ENCODE measurements at places on chromosomes 13 and 19. TPM values are rescaled to one million over a fixed set of nuclear protein-coding genes. Genes with fewer than 3 reads are reported as not detected.
A peak's percentile ranks its signal among the peaks of the same experiment; 100 is the strongest.

DNA sequence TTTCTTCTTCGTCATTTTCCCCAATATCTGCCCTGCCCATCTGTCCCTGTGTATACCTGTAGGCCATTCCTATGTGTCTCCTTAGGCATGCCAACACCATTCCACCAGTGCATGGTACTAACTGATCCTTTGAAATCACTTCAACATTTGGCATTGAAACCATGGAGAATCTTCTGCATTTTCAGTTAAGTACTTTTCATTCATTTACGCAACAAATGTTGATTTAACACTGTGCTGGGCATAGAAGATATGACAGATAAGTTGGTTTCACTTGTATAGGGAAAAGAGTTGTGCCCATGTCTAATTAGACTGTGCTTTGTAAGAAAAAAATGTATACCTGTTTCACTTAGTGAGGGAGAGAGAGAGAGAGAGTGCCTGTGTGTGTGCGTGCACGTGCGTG lies 77.9 kb upstream of the FLT1 start:
- no peaks in the 10 kb centered on the region for H3K4me1 ChIP-seq
- no peaks in the 10 kb centered on the region for H3K27me3 ChIP-seq
- no peak overlapping the region for H3K4me3 ChIP-seq
- H3K27ac ChIP-seq: no peak overlapping the region

DNA sequence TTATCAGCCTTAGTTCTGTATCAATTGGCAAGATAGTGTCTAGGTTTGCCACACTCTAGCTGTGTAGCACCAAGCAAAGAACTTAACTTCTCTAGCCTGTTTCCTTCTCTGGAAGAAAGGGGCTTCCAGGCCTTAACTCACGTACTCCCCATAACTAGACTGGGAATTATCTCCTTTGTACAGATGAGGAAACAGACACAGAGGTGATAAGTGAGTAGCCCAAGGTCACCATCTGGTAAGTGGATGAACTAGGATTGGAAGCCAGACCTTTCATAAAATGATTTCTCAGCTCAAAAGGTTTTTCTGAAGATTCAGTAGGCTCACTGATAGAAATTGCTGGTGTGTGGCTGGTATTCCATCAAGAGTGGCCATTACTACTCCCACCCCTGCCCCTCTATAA lies 3.1 kb downstream of the ZNF428 start:
- H3K36me3 ChIP-seq: peaks cover 19% of the 10 kb centered on the region
- peaks cover 8% of the 10 kb centered on the region for H3K4me1 ChIP-seq

GRCh38 chr19:52566588-52566987 lies 3.5 kb upstream of the ZNF701 start:
- H3K27ac ChIP-seq: no peak overlapping the region
- H3K4me1 ChIP-seq: no peaks in the 10 kb centered on the region

- peaks cover 68% of the 10 kb centered on the region for H3K36me3 ChIP-seq
- H3K4me3 ChIP-seq: no peak overlapping the region
- no peaks in the 10 kb centered on the region for H3K27me3 ChIP-seq
- DNase-seq: peak; percentile 63
- no peaks in the 10 kb centered on the region for H3K4me1 ChIP-seq
These were observed 17.1 kb downstream of the MIER2 start for GRCh38 chr19:327291-328024.

DNA sequence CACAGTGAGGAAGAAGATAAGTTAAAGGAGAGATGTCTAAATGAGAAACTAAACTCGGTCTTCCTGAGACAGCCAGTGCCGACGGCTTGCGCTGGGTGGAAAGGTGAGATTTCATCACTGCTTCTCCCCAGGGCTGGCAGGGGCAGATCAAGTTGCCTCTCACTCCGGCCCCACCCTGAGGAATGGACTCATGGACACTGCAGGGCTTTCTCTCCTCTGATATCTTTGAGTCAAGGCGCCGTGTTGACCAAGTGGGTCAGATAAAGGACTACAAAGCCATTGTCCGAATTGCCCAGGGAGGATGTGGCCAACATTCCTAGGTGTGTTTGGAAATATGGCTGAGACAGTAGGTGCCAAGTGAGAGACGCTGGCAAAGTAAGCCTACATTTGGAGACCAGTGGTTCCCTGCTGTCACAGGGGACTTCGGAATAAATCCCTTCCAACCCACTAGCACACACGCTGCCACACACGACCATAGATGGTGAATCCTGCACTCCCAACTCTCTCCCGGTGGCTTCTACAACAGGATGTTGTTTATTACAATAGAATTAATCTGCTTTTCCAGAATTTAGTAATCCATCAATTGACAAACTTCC lies 156.5 kb upstream of the TSC22D1 start:
- H3K4me1 ChIP-seq: no peaks in the 10 kb centered on the region
- no peak overlapping the region for H3K4me3 ChIP-seq
- no peaks in the 10 kb centered on the region for H3K36me3 ChIP-seq
- no peak overlapping the region for H3K27ac ChIP-seq
- DNase-seq: no peak

GRCh38 chr19:55024111-55024510 lies 14.0 kb downstream of the GP6 start:
- H3K36me3 ChIP-seq: no peaks in the 10 kb centered on the region
- no peaks in the 10 kb centered on the region for H3K27me3 ChIP-seq
- no peak overlapping the region for H3K4me3 ChIP-seq
- H3K27ac ChIP-seq: no peak overlapping the region

- no peak overlapping the region for H3K27ac ChIP-seq
- no peaks in the 10 kb centered on the region for H3K36me3 ChIP-seq
- H3K4me1 ChIP-seq: no peaks in the 10 kb centered on the region
- H3K4me3 ChIP-seq: no peak overlapping the region
- no peaks in the 10 kb centered on the region for H3K27me3 ChIP-seq
- DNase-seq: no peak
These were observed 53.7 kb upstream of the MAB21L1 start for GRCh38 chr13:35530147-35530546.

- DNase-seq: no peak
- H3K4me1 ChIP-seq: peaks cover 3% of the 10 kb centered on the region
- H3K27ac ChIP-seq: no peak overlapping the region
- no peaks in the 10 kb centered on the region for H3K36me3 ChIP-seq
- no peaks in the 10 kb centered on the region for H3K27me3 ChIP-seq
These were observed 5.4 kb upstream of the ZNF682 start for GRCh38 chr19:20044663-20045062.

DNA sequence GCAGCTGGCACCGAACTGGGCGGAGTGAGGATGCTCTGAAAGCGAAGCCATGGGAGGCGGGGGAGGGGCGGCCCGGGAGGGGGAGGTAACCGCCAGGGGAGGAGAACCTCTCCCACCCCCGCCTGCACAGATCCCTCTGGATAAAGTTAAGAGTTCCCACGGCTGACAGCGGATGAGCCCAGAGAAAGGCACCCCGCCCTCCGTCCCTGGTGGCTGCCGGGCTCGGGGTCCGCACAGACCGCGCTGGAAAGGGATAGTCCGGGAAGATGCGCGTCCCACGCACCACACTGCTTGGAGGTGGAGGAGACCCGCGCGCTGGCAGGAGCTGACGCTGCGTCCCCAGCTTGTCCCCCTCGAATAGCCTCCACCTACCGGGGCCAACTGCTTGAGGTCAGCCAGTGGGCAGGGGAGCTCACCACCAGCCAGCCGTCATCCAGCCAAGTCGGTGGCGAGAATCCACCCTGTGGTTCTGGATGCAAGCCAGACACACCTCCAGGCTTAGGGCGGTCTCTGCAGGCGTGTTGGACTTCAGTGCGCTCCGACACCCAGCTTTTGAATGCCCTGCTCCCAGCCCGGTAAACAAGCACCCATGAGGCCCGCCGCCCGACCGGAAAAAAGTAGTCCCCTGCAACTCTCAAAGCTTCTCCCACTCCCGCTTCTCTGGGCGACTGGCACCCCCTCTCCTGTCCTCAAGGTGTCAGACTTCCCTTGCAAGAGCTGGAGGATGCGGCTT lies at the start of gene TRPC4:
TSS of gene TRPC4 (minus strand) at position 17 of the 733 bp plus-strand sequence. CDS start 86,439 bp downstream, outside the sequence.
- peaks cover 5% of the 10 kb centered on the region for H3K4me1 ChIP-seq
- no peaks in the 10 kb centered on the region for H3K36me3 ChIP-seq
- H3K27me3 ChIP-seq: peaks cover 33% of the 10 kb centered on the region
- peak; percentile 60 for DNase-seq
- peak within 1 kb of the TSS; percentile 34 for H3K27ac ChIP-seq

DNA sequence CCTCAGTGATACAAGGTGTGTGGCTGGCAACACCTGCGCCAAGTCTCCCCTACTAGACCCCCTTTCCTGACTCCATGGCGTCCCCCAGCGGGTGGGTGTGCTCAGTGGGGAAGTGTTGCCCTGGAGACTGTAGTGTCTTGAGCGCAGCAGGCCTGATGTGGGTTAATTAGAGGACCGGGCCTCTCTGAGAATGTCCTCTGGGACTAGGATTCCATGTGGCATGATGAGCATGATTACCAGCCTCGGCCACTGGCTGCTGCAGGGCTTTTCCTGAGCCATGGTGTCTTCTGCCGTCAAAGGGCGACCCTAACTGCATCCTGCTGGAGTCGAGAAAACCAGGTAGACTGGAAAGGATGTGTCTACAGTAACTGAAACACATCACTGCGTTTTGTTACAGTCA lies 28.1 kb downstream of the MICOS13 start:
- H3K27ac ChIP-seq: no peak overlapping the region
- DNase-seq: no peak
- H3K36me3 ChIP-seq: peaks cover 91% of the 10 kb centered on the region
- H3K27me3 ChIP-seq: no peaks in the 10 kb centered on the region
- no peaks in the 10 kb centered on the region for H3K4me1 ChIP-seq

- H3K4me1 ChIP-seq: no peaks in the 10 kb centered on the region
- no peak overlapping the region for H3K27ac ChIP-seq
- DNase-seq: no peak
- H3K27me3 ChIP-seq: no peaks in the 10 kb centered on the region
- H3K4me3 ChIP-seq: no peak overlapping the region
These were observed 328.9 kb downstream of the DIAPH3 start for GRCh38 chr13:59834801-59835200.

The YJEFN3 gene
- total RNA-seq: 6.4 TPM

The IL11 gene
- total RNA-seq: 0.84 TPM

The PSG7 gene
- total RNA-seq: not detected

The NOTCH3 gene
- total RNA-seq: 67.9 TPM

The CEACAM4 gene
- 4.6 TPM for total RNA-seq

The FUZ gene
- 20.1 TPM for total RNA-seq

Measured in upper lobe of right lung (tissue), 1 donor.